ENCODE measurements at places on chromosomes 4 and X.

GRCh38 chr4:176013476-176014247, 52.0 kb upstream of the WDR17 start:
- DNase-seq = no peak

- DNase-seq = no peak
Measured at GRCh38 chr4:104490096-104490769, 4.5 kb downstream of the CXXC4 start.

GRCh38 chr4:84966382-84967242, at the start of gene WDFY3:
Gene WDFY3, minus strand, starts transcription at chr4:84966690. Its CDS starts 106,099 bp downstream, at chr4:84860591.
- no peak for DNase-seq

GRCh38 chrX:24890677-24891076, 125.1 kb downstream of the ARX start:
- DNase-seq = no peak

DNA sequence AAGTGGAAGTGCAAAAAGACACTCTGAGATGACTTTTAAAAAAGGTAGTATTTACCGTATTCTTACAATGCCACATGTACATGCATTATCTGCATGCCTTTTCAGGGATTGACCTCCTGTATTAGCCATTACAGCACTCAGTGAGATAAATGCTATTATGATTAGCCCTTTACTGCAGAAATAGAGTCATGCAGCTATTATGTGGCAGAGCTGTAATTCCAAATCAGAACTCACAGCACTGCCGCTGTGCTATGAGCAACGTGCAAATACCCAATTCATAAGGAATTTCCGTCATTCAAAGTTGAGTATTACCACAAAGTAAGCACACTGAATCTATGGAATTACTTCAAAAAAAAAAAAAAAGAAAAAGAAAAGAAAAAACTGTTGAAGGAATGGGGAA, 92.1 kb upstream of the SMAD1 start:
- no peak for DNase-seq

DNA sequence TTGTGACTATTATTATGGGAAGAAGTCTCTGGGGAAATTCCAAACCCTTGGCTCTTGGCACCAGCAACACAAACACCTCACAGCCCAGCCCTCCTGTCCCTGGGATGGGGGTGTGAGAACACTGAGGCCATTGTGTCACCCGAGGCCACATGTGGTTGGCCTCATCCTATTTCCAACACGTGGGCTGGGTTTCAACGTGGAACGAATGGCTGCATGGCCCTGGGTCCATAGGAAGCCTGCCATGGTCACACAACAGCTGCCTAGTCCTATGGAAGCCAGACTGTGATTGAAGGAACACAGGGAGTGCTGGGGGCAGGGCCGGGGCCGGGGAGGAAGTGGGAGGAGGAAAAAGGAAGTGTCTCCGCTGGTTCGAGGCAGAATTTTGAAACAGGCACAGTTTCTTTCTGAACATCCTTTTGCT, 10.0 kb downstream of the CLCN4 start:
- DNase-seq = no peak

- no peak for DNase-seq
Measured at GRCh38 chrX:63656871-63657580, 128.0 kb downstream of the ARHGEF9 start.

- DNase-seq = no peak
Measured at GRCh38 chr4:108628411-108628810, 8.0 kb downstream of the RPL34 start.

DNA sequence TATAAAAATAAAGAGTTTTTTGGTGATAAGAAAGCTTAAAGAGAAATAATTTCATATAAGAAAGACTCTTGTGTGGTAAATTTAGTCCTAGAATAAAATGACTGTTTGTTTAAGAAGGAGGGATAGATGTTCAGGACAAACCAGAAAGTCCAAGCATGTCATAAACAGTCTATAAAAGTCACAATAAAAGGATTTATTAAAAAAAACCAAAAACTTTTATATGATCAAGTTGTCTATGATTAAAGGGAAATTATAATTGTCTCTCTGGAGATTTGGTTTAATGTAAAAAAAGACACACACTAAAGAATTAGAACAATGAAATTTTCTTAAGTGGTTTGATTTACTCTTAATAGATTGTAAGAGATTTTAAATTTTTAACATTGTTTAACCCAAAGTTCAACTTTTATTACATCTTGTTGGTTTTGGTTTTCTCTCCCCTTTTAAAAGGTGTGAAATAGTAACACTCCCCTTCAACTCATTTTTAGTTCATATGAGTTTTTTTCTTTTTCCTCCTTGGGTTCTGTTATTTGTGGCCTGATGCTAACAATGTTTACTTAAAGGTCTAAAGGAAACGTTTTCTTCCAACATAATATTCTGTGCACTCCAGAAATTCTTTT, 89.7 kb downstream of the PDHA2 start:
- DNase-seq = no peak

DNA sequence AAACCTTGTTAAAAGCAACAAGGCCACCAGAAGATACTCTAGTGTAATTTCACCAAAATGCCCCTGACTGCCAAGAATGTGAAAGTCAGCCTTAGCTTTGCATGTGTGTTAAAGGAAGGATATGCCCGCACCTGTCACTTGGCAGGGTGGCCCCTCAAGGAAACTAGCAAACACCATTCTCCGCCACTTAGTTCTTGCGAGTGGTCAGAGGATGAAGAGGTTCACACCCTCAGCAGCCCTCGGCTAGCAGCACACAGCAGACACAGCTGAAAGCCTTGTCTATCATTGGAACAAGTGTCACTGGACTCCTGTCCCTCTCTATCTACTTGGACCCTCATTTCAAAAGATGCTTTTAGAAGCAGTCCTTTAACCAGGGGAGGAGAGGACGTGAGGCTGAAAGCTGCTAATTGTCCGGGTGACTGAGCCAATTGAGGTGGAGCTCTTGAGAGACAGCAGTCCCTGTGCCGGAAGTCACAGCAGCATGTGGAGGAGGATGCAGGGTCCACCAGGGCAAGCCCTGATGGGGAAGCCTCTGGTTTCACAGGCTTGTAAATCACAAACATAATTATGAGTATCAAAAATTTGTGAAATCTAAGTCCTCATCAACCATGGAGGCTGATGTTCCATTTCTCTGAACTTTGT, 18.0 kb downstream of the HHIP start:
- DNase-seq = no peak

DNA sequence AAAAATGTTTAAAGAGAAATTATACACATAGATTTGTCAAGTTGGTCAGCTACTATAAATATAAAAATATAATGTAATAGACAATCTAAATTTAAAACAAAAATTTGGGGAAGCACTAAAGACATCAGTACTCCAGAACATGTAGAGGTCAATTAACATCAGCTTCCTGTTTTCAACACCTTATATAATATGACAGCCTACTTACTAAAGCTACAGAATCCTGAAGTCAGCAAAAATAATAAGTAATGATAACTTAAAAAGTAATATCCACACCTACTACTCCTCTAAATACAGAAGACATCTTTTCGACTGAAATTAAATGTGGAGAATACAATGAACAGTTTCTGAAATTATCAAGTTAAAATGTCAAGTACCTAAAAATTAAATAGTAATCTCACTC, 118.6 kb downstream of the LRBA start:
- DNase-seq = no peak

GRCh38 chr4:186307916-186308315, 41.9 kb downstream of the F11 start:
- no peak for DNase-seq

- no peak for DNase-seq
Measured at GRCh38 chr4:17273047-17273446, 238.8 kb downstream of the QDPR start.

GRCh38 chrX:3346501-3347259, at the start of gene MXRA5:
Gene MXRA5, minus strand, starts transcription at chrX:3346652. Its CDS starts 2,819 bp downstream, at chrX:3343833.
- DNase-seq = no peak

DNA sequence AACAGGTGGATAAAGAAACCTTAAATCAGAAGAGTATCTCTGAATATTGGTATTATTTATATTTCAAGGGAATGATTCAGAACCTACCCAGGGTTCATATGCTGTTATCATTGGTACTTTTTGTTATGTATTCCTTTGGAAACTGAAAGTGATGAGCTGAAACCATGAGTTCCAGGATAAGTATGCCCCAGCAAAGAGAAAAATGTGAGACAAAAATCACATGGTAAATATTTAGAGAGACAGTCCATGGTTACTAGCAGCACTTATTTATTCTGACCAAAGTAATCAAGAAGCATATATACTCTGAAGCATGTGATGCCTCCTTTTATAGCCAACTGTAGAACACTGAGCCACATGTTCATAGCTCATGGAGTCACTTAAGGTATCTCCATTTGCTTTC, 277.7 kb downstream of the ARAP2 start:
- DNase-seq = no peak

GRCh38 chr4:108391701-108392455, 223.1 kb upstream of the LEF1 start:
- DNase-seq = no peak

DNA sequence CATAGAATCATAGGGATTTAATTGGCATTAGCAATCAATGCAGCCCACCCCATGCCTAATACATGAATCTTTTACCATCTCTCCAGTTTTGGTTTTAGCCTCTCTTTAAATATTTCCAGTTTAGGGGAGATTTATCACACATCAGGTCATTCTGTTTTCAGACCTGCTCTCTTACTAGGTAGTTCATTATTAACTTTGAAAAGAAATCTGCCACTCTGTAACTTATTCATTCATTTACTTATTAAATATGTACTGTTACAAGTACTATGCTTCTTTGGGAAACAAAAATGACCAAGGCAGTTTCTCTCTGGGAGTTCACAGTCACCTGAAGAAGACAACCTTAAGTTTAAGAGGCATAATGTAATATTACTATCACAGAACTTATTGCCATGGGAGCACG, 62.1 kb downstream of the USO1 start:
- no peak for DNase-seq

DNA sequence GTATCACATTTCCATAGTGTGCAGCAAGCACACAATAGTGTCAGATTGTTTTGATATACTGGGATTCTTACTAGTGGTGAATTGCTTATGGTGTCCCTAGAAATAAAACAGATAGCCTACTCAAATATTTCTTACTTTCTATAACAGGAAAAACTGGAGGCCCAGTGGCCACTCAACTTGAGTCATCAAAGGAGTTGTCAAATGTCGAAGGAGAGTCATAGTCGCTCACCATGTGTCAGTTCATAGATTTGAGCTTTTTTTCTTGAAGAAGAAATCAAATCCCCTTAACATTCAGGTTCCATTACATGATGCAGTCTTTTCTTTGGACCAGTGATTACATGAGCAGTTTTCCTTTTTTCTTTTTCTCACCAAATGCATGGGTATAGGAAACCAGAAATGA, 1271.0 kb downstream of the RAPGEF2 start:
- no peak for DNase-seq

GRCh38 chrX:100413229-100413628, 3.2 kb upstream of the PCDH19 start:
- DNase-seq = no peak

- no peak for DNase-seq
Measured at GRCh38 chr4:144894573-144894972, 203.4 kb downstream of the ANAPC10 start.

DNA sequence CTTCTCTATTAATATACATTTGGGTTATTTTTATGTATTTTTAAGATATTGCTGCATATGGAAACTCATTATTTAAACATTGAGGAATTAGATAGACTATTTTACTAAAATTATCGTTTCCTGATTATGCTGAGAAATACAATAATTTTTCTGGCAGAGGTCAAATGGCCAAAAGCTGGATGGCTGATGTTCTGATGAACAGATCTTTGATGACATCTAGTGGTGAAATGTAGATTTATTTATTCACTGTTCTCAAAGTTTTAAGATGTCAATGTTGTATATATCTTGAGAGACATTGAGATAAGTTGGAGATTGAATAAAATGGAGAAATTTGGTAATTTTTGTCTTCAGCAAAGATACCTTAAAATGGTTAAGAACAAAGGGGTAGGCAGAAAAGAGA, 96.2 kb downstream of the UGT8 start:
- DNase-seq = no peak

DNA sequence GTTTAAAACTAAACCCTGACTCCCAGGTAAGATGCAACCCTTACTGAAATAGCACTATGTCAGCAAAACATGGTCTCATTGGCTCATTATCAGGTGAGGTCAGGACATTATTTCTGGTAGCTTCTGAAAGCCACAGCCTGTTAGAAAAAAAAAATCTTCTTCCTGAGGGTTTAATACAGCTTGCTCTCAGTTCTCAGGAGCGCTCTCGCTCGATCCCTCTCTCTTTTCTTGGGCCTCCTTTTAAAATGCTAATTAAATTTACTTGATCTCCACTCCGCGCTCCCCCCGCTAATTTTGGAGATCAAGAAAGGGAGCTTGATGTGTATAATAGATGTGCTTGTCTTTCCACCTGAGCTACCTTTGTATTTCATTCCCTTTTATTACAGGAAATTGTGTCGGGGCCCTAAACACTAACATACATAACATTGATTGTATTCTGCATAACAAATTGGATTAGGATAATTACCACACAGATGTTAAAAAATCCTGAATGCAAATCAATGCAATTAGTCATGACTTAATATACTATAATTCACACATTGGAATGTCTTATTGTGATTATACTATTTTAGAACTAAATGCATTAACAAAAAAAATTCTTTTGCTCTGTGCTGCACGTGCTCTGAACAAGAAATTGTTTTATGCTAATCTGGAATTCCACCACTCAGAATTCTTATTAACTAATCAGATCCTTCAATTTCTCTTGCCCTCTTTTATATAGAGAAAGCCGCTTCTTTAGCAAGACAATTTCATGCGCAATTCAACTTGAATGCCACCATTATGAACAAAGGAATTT, 101.6 kb upstream of the TEX13D start:
- no peak for DNase-seq

GRCh38 chrX:7252013-7252610, 104.2 kb upstream of the PUDP start:
- DNase-seq = no peak

DNA sequence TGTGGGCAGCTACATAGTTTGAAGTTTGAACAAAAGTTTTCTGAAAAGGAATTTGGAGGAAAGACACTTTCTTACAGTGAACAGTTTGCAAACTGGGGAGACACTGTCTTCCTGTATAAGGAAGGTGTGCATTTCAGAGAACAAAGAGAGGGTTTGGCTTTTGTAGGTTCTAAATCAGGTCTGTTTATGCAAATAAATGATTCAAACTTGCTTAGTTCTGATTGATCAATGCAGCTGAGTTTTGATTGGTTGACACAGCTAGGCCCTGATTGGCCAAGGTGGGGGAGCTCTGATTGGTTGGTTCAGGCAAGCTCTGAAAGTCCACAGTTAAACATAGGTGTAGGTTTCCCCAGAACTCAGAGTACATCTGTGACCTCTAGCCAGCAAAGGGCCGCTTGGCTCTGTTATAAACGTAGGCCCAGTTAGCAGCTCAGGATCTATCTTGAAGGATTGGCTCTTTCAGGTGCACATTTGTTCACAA, 63.0 kb upstream of the ENPP6 start:
- no peak for DNase-seq

DNA sequence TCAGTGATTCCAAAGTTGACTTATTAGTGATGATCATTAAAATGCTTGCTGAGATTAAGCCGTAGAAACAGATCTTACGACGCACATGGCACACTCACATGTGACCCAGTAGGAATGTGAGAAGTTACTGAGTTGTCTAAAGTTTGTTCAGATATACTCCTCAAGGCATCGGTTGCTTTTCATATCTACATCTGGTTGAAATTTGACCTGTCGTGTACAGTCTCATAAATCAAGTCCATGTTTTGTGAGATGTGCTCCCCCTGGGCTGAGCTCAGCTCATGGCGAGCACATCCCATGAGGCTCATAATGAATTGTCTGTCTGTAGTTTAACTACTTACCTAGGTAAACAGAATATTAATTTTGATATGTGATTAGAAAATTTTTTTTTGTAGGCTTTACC, 67.0 kb downstream of the TNIP2 start:
- DNase-seq = no peak
